ENCODE measurements at places on chromosomes 7 and 10.

DNA sequence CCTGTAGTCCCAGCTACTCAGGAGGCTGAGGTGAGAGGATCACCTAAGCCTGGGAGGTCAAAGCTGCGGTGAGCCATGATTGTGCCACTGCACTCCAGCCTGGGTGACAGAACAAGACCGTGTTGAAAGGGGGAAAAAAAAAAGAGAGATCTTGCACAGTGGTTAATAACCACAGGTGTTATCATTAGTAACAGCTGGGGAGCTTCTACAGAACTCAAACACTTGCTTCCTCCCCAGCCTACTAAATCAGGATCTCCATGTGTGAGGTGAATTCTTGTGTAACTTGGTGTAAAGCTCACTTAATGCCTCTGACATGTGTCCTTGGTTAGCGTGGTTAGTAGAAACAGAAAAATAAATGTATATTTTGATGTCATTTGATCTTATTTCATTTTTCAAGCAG is 43.9 kb upstream of the BMS1 start:
- no peak for DNase-seq

GRCh38 chr7:35259523-35259908 is 5.6 kb upstream of the TBX20 start:
- no peak for DNase-seq

- DNase-seq = no peak
Measured at GRCh38 chr7:74212661-74213060, 2.9 kb downstream of the LAT2 start.

- DNase-seq = no peak
Measured at GRCh38 chr10:131808370-131808930, 92.4 kb upstream of the PPP2R2D start.

DNA sequence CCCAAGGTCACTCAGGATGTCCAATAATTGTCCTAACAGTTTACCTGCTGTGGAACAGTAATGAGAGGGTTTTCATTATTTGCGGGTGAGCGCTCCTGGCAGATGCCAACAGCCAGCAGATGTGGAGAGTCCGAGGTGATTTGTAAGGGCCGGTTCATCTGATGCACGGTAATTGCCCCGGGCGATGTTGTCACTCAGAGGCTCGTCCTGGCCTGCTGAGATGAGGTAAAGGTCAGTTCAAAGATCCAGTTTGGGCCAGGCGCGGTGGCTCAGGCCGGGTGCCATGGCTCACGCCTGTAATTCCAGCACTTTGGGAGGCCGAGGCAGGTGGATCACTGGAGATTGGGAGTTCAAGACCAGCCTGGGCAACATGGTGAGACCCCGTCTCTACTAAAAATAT is 16.9 kb downstream of the LHPP start:
- no peak for DNase-seq

Data from NCI-H1694 treated with DMSO at 0.1 percent for 48 hours (cell line).